Vagina (tissue), 2 donors: ENCODE measurements at places on chromosomes 7 and 10. TPM values are rescaled to one million over a fixed set of nuclear protein-coding genes. Genes with fewer than 3 reads are reported as not detected.

GRCh38 chr7:51022821-51023220 is 240.1 kb upstream of the GRB10 start:
- peak; percentile 25 for DNase-seq

- no peak for DNase-seq
Measured at GRCh38 chr10:7412928-7413282, 2.1 kb upstream of the SFMBT2 start.

GRCh38 chr7:28754027-28754426 is 204.1 kb downstream of the TRIL start:
- DNase-seq = no peak

DNA sequence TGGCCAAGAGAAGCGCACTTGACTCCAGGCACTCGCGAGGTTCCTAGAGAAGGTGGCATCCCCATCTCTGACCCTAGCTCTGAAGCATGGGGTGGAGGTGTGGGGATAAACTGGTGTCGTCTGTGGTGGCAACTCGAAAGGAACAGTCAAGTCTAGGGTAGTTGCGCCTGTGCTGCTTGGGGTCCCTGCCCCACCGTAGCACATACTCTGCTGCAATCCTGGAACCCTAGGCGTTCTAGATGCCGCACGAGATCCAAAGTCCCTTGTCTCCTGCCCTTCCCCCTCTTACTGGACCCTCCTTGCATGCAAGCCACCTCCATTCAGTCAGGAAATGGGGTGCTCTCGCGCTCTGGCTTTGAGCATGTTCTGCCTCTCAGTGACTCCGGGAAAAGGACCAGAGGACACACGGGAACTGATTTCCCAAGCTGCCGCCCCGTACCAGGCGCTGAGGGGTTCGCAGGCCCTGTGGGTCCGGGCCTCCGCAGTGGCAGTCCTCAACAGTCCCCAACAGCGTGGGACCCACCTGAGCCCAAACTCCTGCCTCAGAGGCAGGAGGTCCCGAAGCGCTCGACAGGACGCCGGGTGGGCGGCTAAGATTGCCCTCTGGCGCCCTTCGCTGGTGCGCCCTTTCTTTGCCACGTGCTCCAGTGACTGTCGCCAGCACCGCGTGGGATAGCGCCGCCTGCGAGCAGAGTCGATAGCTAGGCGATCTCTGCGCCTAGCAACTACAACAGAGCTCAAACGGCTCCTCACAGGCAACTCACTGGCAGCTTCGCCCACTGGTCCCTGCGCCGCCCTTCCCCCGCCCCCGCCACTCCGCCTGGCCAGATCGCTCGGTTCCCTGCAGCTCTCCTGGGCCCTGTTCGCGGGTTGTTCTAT is 452.0 kb downstream of the REEP3 start:
- no peak for DNase-seq

GRCh38 chr10:37535459-37536246 is 321.8 kb downstream of the ZNF248 start:
- no peak for DNase-seq

- no peak for DNase-seq
Measured at GRCh38 chr10:78717200-78717599, 351.6 kb upstream of the ZMIZ1 start.

- no peak for DNase-seq
Measured at GRCh38 chr7:30266686-30267085, 17.7 kb upstream of the ZNRF2 start.

GRCh38 chr10:104317269-104317710 is 21.0 kb downstream of the ITPRIP start:
- DNase-seq = no peak

GRCh38 chr7:55538538-55538937 is 33.8 kb downstream of the VOPP1 start:
- no peak for DNase-seq

CRTAC1 gene
- 2.5 TPM for total RNA-seq
